Fibroblast of upper back skin (primary cell): ENCODE measurements at places on chromosomes 3 and 15.

DNA sequence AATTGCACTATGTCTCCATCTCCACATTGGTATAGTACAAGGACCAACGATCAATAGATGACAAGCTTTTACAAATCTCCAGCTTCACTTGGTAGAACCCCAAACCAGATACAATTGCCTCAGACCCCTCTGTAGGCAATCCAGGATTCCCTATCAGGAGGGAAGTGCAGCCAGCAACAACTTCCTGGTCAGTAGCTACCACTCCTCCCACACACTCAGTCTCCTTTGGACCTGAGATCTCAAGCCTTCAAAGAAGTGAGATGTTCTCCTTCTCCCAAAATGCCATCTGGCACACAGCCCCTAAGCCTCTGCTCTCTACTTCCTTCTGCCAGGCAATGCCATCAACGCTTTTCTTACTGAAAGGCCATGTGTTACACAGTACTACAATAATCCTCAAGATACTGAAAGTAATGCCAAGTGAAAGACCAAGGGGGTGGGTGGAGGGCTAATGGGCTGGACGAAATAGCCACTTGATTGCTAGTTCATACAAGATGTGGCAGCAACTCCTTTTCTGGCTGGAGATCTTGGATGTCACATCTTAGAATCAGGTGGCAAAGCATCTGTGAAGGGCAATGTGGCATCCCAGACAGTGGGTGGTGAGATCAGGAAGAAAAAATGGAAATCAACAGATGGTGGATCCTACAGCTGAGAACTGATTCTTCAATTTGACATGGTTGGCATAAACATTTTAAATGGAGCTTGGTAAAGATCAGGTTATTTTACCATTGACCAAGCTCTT is 75.3 kb upstream of the ACP3 start:
- no peak for DNase-seq

DNA sequence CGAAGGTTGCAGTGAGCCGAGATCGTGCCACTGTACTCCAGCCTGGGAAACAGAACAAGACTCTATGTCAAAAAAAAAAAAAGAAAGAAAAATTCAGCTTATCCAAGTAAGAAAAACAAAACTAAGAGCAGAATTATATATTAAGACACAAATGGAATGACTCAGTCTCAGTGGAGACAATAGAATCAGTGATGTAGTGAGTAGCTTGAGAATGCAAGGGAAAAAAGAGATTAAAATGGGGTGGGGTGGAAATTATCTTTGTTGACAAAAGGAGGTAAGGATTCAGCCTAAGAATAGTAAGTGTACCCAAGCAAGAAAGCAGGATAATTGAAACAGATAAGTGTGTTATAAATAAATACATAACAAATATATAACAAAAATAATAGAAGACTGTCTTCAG is 70.7 kb downstream of the BLM start:
- no peak for DNase-seq

- DNase-seq, result no peak
Observed at GRCh38 chr3:80043226-80043625, 275.4 kb upstream of the ROBO1 start.

- no peak for DNase-seq
Observed at GRCh38 chr3:196631682-196632045, 7.8 kb upstream of the NRROS start.

- no peak for DNase-seq
Observed at GRCh38 chr3:105409364-105409763, 42.7 kb downstream of the ALCAM start.

DNA sequence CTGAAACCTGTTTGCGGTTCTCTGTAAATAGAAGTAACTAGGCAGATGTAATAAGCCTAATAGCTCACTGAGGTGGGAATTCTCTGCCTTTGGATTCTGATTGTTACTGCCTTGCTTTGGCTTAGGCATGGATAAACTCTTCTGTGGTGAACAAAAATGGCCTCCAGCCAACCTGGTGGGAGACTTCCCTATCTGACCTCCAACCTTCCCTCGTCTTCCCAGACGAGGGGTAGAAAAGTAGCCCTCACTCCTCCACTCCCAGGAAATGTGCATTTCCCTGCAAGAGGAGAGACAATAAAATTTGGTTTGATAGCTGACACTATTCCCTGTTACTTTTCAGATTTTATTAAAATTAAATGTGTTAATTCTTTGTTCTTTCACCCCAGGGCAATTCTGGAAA is 606 bp upstream of the CD96 start:
- DNase-seq, result no peak

DNA sequence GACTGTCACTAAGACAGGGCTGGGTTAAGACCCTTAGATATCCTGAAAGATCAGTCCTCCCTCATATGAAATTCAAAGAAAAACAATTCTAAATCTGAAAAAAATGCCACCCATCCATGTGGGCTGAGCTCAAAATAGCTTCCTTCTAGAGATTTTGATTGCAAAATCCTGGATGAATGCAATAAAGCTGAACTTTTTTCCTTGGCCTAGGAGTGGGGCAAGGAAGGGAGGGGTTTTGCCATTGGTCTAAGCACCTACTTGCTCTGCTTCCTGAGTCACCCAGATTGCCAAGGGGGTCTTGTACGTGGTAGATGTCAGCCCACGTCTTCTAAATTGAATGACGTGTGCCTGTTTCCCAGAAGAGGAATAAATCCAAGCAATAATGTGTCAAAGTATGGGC is 15.3 kb upstream of the SMAD3 start:
- DNase-seq, result peak; percentile 50

GRCh38 chr15:31584195-31584594 is 257.6 kb downstream of the KLF13 start:
- no peak for DNase-seq

DNA sequence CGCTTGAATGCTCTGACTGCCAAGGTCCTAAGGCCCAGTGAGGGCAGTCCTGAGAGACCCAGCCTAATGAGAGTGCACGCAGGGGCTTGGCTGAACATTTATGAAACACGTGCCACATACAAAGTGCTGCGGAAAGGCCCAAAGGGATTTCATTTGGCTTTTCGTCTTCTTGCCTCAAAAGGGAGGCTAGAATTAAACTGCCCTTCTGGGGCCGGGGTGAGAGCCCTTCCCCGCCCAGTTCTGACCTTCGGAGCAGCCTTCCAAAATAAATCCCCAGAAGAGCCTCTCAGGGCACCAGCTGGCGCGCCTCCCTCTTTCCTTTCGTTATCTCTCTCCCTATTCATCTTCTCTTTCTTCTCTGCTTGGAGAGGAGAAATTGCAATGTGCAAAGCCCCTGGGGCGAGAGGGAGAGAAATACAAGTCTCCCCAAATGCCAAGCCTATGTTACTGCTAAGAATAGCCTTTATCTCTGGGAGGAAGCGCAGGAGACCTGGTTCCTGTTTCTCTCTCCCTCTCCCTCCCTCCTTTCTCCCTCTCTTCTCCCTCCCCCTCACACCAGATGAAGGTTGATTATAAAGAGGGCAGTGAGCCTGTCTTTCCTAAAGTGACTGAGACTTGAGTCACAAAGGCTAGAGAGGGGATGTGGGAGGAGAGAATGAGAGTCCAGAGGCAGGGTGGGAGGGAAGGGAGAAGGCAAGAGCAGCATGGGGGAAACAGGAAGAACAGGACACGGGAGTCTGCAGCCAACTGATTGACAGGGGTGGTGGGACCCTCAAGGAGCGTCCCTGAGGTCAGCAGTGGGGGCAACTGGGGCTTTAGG is 36.7 kb upstream of the NDUFB4 start:
- peak; percentile 85 for DNase-seq

GRCh38 chr3:157117206-157117605 is 42.7 kb downstream of the CCNL1 start:
- no peak for DNase-seq

DNA sequence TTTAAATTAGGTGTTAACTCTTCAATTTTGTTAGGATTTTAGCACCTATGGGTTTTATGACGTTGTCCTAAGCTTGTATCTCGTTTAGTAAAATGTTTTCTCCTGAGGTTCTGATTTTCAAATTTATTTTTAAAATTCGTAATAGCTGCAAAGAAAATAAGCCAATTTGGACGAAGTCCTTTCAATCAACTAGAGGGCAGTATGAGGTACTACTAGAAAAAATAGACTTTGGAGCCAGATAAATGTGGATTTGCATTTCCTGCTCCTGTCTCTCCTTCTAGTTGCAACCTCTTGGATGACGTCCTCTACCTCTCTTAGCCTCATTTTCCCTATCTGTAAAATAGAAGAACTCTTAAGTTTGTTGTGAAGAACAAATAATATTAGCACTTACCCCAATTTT is 81.1 kb downstream of the SLTM start:
- DNase-seq, result no peak

- peak; percentile 49 for DNase-seq
Observed at GRCh38 chr3:182241766-182242488, 530.2 kb downstream of the SOX2 start.

GRCh38 chr3:184229394-184230080 is at the start of gene VWA5B2:
TSS of gene VWA5B2 (plus strand) at chr3:184229585. CDS start at chr3:184230529, 944 bp downstream.
- peak; percentile 22 for DNase-seq

GRCh38 chr15:28931828-28932227 is 46.1 kb downstream of the APBA2 start:
- no peak for DNase-seq

GRCh38 chr15:57005244-57005643 is 86.8 kb downstream of the TCF12 start:
- no peak for DNase-seq

- DNase-seq, result peak; percentile 70
Observed at GRCh38 chr3:149494022-149494758, 19.7 kb downstream of the TM4SF4 start.

DNA sequence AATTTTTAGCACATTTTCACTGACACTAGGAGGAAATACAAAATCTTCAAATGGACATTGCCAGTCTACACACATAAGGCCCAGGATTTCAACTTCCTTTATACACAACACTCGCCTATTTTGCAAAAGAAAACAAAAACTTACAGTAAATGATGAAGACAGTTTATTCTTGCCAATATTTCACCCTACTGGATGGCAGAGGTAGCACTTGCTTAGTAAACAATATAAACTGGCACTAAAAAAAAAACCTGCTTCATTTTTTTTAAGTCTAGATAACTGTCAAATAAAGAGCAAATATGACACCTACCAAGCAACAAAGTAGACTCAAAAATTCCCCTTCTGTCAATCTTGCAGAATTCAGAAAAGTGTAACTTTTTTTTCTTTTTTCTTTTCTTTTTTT is 204.0 kb downstream of the VPS13C start:
- no peak for DNase-seq

DNA sequence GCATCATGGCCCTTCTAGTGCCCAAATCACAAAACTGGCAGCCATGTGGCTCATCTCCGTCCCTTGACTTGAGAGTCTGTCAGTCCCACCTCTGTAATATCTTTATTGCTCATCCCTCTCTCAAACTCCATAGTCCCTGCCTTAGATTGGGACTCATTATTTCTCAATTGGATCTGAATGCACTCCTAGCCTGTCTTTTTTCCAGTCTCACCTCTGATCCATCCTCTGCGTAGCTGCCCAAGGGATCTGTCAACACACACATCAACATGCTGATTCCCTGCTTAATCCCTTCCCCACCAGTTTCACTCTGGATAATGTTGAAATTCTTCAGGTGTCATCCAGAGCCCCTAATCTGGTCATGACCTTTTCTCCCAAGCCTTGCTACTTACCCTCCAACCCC is 39.3 kb downstream of the NMNAT3 start:
- no peak for DNase-seq

- peak; percentile 65 for DNase-seq
Observed at GRCh38 chr3:160941885-160942494, 163.2 kb downstream of the B3GALNT1 start.
